CD4-positive, alpha-beta T cell treated with Interleukin-12 subunit alpha and Interleukin-12 subunit beta, for 1 hour (primary cell): ENCODE measurements at places on chromosomes 1 and 21.

DNA sequence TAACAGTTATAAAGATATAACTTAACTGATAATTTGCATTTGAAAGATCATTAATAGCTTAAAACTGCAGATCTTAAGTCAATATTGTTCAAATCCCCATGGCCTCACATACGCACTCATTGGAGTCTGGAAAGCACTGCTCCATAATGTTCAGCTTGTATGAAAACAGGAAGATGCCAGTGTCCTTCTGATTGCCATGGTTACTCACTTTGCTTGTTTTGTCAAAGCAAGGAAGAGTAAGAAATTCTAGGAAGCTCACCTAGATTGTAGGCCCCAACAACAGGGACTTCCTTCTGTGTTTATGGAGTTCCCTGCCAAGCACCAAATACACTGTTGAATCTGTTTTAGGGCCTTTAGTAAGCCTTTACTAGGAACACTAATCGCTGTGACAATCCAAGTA lies 10.9 kb downstream of the GAS5 start:
- no peak for DNase-seq

GRCh38 chr1:231950331-231951128 lies 323.9 kb downstream of the DISC1 start:
- DNase-seq: no peak

GRCh38 chr1:67440339-67440738 lies 10.1 kb upstream of the SERBP1 start:
- no peak for DNase-seq

DNA sequence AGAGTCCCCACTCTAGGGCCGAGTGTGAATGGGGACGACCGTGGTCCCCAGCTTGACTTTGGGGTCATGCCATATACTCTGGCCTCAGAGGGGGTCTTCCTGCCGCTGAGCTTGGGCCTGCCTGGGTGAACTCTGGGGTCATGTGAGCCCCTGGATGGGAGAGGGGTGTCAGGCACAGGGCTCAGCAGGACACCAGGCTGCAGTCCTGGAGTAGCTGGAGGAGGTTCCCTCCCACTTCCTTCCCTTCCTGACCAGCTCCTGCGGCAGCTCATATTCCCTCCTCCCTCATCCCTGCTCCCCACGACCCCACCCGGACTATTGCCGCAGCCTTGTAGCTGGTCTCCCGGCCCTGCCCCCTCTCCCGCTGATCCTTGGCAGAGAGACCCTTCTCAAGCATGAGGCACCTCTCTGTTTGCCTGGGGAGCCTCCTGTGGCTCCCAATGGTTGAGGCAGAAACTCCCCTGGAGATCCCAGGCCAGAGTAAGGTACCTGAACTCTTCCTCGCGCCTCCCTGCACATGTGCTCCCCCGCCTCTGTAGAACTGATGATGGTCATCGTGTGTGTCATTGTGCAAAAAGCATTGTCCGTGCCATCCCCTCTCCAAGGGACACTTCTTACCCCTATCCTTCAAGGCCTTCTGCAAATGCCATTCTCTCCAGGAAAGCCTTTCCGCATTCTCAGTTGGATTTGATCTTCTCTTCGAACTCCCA lies 1.8 kb downstream of the TNFRSF1B start:
- DNase-seq: no peak
